ENCODE measurements at places on chromosomes 4 and X.

DNA sequence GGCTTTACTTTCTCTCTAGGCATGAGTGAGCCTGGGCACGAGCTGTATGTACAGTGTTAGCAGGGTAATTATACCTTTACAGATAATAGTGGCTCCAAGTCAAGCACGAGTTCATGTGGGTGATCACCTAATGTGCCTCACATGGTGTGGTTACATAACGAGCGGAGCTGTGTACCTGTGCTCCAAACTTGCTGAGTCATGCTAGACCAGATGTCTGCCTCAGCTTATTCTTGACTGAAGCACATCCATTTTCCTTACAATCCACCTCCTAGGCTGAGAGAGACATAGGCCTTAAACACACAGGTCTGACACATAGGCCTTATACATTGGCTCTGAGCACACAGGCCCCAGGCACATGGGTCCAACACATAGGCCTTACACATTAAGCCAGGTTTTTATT, 426.6 kb downstream of the GPAT3 start:
- DNase-seq, result no peak

GRCh38 chrX:43643201-43643600, 12.9 kb upstream of the MAOA start:
- no peak for DNase-seq

- no peak for DNase-seq
Measured at GRCh38 chr4:169617306-169617705, 3.1 kb upstream of the CLCN3 start.

- DNase-seq, result no peak
Measured at GRCh38 chrX:153784325-153784967, 3.6 kb downstream of the SRPK3 start.

GRCh38 chr4:108839333-108839732, 76.5 kb upstream of the ETNPPL start:
- DNase-seq, result no peak

Data from left renal cortex interstitium (tissue), 4 donors.